ENCODE measurements at places on chromosomes 4 and X. TPM values are rescaled to one million over a fixed set of nuclear protein-coding genes. Genes with fewer than 3 reads are reported as not detected.

- DNase-seq, result no peak
Measured at GRCh38 chrX:116272322-116272721, 101.8 kb downstream of the AGTR2 start.

GRCh38 chr4:95963456-95963855 lies 123.6 kb downstream of the PDHA2 start:
- DNase-seq, result no peak

DNA sequence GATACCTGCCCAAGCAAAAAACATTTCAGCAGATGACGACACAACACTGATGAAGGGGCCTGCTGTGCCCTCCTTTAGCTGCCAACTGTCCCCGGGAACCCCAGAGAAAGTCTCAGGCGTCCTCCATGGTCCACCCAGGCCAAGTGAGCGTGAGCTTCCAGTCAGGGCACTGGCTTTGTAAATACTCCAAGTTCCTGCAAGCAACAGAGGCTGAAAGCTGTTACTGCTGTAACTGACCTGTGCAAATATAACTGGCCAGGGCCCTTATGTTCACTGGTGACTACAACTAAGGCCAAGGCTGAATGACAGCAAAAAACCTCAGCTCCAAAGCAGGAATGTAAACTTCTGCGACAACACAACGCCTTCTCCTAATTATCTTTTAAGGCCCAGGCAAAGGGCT lies 8.2 kb downstream of the WDR1 start:
- DNase-seq, result no peak

GPR173 gene
- total RNA-seq, result 1.9 TPM

GRCh38 chr4:40564815-40565483 lies 64.7 kb downstream of the RBM47 start:
- DNase-seq, result no peak

GRCh38 chr4:47251348-47252135 lies 212.0 kb downstream of the COMMD8 start:
- peak; percentile 72 for DNase-seq

NKX6-1 gene
- not detected for total RNA-seq

SSX2 gene
- not detected for total RNA-seq

DNA sequence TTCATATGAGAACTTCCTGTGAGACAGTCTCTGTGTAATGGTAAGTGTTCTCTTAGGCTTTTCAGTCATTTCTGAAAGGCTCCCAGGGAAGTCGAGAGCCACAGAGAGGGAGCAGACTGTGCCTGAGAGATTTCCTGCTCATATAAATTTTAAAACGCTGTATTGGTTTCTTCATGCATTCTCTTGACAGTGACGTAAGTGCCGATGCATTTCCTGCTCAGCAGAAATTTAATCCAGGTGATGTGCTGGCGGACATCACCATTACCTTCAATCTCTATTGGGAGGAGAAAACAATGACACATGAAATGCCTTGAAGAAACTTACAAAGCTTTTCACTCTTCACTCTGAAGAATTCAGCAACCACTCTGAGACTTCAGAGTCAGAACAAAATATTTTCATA lies 383.6 kb downstream of the BMPR1B start:
- DNase-seq, result no peak

DNA sequence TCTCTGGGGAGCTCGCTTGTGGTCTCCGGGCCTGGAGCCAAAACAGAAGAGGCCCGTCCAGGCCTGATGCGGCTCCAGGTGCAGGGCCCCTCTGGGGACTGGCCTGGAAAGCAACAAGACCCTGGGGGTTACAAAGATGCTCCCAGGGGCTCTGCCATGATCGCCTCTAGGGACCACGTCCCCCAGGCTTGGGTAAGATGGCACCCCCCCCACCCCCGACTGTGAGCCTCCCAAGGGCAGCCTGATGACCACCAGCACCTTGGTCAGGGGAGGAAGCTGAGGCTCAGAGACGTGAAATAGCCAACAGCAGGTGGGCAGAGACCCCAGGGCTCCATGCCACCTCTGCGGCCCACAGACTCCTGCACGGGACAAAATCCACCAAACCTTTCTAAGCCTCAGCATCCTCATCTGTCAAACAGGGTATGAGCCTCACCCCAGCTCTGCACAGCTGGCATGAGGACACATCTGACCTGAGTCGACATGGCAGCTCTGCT lies 25.4 kb downstream of the C4orf50 start:
- DNase-seq, result peak; percentile 60

Data from mesenteric fat pad (tissue), 1 donor.